ENCODE measurements at places on chromosomes 3 and 15.

- peak; percentile 88 for DNase-seq
These were observed 14.3 kb downstream of the SMC4 start for GRCh38 chr3:160413613-160414248.

DNA sequence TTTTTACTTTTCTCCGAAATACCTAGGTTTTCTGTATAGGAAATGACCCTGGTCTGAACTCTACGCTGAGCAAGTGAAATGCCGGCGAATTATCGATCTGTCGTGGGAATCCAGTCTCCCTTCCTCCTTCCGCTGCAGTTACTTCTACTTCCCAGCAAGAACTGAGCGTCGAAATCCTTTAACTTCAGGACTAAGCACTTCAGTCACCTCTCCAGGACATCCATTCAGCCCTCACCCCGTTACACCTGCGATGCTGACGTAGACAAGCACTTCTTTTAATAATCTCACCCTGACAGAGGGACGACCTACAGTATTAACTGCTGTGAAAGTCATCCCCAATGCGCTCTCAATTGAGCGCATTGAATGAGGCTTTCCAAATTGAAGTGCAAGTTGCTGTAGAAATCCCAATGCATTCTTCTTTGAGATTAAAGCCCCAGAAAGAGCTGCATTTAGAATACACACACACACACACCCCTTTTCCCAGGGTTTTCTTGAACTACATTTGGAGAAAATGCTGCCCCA lies 1.3 kb downstream of the TOP2B start:
- peak; percentile 75 for DNase-seq

DNA sequence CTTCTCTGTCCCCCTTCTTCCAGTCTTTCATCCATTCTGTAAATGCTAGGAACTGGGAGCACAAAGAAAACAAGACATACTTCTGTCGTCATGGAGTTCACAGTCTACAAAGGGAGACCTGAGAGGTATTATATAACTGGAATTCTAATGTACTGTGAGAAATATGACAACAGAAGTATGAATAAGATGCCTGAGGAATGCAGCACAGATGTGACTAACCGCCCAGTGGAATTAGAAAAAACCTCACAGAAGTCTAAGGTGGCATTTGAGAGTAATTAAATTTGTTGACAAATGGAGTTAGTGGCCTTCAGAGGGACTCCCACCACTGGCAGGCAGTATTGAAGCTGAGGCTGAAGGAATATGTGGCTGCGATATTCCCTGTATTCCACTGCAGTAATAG lies 168.5 kb upstream of the FAM3D start:
- DNase-seq = no peak

GRCh38 chr15:96838081-96838480 lies 507.6 kb downstream of the NR2F2 start:
- DNase-seq = no peak

DNA sequence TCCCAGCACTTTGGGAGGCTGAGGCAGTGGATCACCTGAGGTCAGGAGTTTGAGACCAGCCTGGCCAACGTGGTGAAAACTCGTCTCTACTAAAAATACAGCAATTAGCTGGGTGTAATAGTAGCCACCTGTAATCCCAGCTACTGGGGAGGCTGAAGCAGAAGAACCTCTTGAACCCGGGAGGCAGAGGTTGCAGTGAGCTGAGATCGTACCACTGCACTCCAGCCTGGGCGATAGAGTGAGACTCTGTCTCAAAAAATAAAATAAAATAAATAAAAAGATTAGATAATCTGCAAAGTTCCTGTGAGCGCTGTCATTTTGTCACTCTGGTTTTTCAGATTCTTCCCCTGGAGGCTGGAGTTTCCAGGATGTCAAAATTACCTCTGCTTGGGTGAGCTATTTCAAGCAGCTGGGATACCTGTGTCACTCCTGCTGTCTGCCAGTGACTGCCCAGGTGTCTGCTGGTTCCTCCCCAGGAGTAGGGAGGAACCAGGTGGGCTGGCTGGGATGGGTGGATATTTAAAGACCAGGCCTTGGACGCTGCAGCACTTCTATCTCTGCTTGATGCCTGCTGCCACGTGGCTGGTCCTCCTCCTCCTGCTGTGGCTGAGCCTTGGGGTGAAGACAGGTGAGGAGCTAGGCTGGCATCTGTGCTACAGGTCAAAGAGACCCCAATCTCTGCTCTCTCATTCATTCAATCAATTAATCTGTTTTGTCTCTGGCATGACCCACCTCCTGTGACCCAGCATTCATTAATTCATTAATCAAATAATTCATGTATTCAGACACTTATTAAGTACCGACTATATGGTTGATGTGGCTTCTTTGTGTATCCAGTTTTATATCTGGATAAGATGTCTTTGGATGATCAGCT lies 19.5 kb upstream of the MUC20 start:
- DNase-seq = no peak

DNA sequence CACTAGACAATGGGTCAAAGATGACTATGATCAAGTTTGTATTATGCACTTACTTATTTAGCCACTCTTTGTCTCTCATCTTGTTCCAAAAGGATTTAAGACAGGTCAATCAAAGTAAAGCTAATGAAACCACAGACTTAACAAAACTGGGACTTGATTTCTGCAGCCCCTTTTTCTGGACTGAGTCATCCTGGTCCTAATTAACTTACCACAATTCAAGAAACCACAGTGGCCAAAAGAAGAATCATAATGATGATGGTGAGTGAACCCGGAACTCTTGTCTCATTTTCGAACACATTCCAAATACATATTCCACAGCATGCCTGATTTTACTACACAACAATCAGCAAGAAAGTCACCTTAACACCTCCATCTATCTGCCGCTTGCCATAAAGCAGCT lies 1333.0 kb downstream of the ROBO1 start:
- DNase-seq = no peak

DNA sequence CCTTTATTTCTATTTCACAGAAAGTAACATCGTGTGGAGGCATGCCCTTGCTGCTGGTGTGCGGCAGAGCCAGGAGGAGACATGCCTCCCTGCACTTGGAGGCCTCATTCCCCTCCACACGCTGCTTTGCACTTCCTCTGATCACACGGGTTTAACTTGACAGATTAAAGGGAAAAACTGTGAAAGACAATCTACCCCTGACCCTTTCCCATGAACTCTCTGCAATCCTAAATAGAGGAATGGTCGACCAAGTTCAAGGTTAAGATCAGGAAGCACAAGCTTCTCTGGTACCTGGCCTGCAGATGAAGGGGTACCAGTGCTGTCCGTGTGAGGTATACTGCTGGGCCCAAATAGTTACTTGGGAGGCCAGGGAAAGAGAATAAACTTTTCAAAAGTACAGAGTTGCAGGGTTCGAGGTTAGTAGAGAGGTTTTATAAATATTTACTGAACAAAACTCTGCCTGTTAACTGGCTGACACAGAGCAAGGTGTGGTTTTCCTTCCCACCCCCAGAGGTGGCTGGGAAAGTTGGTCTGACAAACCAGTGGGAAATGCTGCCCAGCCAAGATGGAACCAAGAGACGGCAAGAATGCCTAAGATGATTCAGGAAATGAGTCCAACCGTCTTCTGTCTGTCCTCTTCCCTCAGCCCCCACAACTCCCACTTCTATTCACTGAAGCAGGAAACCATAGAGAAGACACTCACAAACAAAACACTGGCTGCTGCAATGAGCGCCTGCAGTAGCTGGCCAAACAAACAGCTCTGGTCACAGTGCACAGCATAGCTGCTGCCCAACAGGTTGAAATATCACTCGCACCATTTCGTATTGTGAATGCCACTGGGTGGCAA lies 79.6 kb downstream of the IGF2BP2 start:
- DNase-seq = no peak

- no peak for DNase-seq
These were observed 13.1 kb upstream of the ANP32A start for GRCh38 chr15:68833700-68834331.

Data from erythroblast (primary cell).